AG04449 (cell line): ENCODE measurements at places on chromosomes 1 and 21.
A peak's percentile ranks its signal among the peaks of the same experiment; 100 is the strongest.

DNA sequence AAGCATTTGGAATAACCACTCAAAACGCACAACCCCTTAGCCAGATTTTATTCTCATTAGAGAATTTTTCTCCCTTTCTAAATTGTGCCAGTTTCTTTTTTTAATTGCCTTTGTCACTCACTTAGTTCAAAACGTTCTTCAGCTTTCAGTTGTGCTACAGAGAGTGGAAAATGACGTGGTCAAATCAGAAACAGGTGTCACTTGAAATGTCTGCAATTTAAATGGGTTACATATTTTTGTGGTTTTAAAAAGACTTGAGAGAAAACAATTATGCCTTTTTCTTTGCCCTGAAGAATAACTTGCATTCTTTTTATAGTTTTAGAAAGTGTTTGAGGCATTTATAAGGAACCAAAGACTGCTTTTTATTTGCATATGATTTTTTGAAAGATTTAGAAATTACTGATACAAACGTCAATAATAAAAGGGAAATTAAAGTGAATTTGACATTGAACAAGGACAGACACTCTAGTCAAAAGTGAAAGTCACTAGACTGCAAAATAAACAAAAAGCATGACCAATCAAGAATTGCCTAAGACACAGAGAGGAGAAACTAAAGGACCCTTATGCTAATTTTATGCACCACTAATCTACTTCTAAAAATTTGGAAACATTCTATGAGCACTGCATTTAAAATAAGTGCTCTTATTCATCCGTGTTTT lies 191.0 kb downstream of the TPR start:
- DNase-seq: no peak

- no peak for DNase-seq
These were observed 32.8 kb upstream of the DDR2 start for GRCh38 chr1:162599451-162599850.

GRCh38 chr1:14328685-14329084 lies 269.8 kb upstream of the KAZN start:
- no peak for DNase-seq

GRCh38 chr1:201828820-201829774 lies at the start of gene IPO9:
TSS of gene IPO9 (plus strand) at chr1:201829157. CDS start at chr1:201829210, 53 bp downstream.
- DNase-seq: no peak

DNA sequence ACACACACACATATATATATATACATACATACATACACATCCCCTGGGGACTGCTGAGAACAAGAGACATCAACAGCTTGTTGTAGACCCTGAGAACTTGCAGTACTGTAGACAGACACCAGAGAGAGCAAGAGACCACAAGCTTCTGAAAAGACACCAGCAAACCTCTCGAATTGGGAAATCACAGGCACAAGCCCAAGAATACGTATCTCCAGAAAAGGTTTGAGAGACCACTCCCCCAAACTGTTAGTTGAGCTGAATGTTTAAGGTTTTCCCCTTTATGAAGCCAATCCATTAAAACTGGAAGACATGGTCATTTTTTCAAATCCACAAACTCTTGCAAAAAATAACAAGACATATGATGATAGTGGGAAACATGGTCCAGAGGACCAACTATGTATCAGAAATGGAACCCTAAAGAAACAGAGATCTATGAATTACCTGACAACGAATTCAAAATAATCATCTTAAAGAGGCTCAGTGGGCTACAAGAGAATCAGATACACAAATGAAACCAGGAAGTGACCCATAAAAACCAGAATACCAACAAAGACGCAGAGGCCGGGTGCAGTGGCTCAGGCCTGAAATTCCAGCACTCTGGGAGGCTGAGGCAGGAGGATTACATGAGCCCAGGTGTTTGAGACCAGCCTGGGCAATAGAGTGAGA lies 45.1 kb downstream of the SLC2A1 start:
- DNase-seq: peak; percentile 37

GRCh38 chr1:110243574-110243973 lies 33.5 kb downstream of the KCNC4 start:
- no peak for DNase-seq

GRCh38 chr1:6168947-6169586 lies 11.1 kb downstream of the CHD5 start:
- no peak for DNase-seq

GRCh38 chr1:85334962-85335361 lies 58.5 kb upstream of the BCL10 start:
- DNase-seq: no peak

DNA sequence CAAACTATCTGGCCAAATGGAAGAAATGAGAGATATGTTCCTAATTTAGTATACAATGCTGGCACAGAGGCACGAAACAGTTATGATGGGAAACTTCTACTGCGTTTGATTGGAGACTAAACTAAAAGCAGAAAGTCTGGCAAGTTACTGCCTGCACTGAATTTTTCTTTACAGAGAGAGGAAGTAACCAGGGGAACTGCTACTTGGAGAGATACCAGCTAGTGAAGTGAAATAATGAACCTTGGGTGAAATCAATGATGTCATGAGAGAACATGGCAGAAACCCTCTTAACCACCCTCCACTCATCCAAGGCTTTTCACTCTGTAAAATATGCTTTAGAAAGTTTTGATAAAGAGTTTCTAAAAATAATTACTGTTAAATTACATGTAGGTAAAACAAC lies 29.3 kb downstream of the NIBAN1 start:
- no peak for DNase-seq

- DNase-seq: no peak
These were observed 55.3 kb upstream of the NBPF3 start for GRCh38 chr1:21384620-21385019.

GRCh38 chr1:174942547-174943255 lies 57.0 kb upstream of the CACYBP start:
- DNase-seq: no peak

- no peak for DNase-seq
These were observed 521.1 kb upstream of the BEND5 start for GRCh38 chr1:49297783-49298182.

- DNase-seq: no peak
These were observed 365.4 kb upstream of the DUSP10 start for GRCh38 chr1:222107267-222107666.

GRCh38 chr1:31712630-31713029 lies 8.8 kb upstream of the COL16A1 start:
- peak; percentile 74 for DNase-seq

DNA sequence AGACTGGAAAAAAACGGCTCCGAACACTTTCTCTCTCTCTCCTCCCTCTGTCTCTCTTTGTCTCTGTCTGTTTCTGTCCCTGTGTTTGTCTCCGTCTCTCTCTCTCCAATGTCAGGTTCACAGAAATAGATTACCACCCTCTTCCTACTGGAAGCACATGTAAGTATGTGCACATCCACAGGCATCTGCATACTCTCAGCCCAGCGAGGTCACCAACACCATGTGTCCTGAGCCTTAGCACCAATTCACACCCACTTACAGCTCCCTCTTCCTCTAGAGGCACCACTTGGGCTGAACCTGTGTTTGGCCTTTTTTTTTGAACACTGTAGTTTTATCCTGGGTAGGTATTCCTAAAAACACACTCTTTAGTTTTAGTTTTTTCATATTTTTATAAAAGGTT lies 130.5 kb downstream of the ETS2 start:
- no peak for DNase-seq

GRCh38 chr1:164452549-164452948 lies 106.4 kb upstream of the PBX1 start:
- DNase-seq: no peak

- no peak for DNase-seq
These were observed 35.9 kb upstream of the ZFP69B start for GRCh38 chr1:40414331-40414730.

DNA sequence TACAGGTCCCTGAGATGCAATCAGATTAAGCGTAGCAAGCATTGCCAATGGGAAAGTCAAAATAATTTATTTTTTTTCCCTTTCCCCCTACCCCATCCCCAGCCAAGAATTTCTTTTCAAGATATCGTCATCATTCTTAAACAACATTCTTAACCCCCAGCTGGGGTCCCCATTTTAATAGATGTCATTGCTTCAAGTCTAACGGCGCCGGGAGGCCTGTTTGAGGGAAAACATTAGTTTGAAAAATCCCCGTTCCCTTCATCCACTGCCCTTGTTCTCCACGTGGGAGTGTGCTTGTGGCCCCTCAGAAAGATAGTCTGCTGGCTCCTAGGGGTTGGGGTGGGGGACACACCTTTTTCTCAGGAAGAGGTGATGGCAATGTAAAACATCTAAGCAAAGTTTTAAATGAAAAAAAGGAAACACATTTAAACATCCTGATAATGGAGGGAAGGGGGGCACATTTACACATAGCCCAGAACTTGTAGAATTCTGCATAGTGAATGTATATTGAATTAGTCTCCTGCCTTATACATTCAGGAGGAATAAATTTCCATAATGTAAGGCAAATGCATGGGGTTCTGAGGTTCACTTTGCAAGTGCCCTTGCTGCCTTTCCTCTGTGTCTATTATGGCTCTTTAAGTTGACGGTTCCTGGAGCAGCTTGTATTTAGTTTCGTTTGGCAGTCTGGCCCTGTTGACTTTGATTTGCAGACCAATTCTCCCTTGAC lies 6.8 kb downstream of the TRNP1 start:
- no peak for DNase-seq

GRCh38 chr1:202710070-202711045 lies at the start of gene SYT2:
TSS of gene SYT2 (minus strand) at chr1:202710454. CDS start at chr1:202605772, 104,682 bp downstream.
- no peak for DNase-seq

DNA sequence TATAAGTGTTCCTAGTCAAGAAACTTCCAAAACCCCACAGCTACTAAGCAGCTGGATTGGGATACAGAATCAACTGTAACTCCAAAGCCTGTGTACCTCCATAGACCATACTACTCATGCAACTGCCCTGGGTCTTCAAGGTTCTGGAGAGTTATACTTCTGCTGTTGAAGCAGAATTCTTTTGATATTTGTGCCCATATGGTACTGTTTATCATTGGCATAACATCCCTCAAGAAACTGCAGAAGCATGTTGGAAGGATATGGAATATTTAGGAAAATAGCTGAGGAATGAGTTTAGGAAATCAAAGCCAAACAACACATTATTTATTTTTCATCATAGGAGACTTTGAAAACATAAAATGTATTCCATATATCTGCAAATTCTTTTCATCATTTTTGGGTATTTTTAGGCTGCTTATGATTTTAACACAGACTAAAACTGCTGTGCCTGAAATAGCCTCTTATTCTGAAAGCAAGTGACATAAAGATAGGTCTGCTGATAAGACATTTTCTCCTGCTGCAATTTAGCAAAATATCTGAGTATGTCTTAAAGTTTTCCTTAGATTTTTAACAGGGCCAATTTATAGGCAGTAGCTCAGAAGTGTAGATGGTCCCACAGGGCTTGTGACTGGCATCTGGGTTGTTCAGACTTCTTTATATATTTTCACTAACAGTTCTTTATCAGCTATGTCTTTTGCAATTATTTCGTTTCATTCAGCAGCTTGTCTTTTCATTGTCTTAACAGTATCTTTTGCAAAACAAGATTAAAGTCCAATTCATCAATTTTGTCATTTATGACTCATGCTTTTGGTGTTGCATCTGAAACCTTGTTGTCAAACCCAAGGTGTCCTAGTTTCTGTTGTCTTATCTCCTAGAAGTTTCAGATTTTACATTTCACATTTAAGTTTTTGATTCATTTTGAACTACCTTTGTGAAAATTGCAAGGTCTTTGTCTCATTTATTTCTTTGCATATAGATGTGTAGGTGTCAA lies 41.1 kb upstream of the ZNF124 start:
- no peak for DNase-seq

GRCh38 chr1:54600947-54601721 lies 22.2 kb downstream of the FAM151A start:
- DNase-seq: no peak

DNA sequence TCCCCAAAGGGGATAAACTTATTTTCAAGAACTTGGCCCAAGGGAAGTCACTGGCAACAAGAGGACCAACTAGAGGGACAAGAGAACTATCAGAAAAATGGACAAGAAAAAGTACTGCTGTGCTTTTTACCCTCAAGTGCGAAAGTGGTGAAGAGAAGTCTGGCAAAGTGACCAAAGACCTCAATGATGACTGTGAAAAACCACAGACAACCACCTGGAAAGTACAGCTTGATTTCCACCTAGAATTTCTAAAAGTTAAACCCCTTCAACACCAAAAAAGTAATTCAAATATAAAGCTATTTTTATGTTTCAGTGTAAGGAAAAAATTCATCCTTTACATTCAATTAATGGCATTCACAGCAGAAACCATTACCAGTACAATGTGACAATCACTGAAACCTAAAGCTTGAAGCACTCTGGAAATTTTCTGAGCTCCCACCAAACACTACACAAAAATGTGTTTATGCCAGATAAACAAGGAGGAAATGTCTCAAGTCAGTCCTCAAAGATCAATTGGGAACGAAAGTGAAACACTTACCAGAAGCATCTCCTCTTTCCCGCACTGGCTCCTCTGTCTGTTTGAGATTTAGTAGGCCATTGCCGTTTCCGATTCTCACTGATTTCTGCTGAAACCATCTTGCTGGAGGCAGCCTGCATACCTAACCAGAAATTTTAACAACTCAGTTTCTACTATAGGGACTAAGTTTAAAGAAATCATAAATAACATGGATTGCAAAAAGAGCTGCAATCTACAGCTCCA lies 8.3 kb downstream of the SDE2 start:
- no peak for DNase-seq

DNA sequence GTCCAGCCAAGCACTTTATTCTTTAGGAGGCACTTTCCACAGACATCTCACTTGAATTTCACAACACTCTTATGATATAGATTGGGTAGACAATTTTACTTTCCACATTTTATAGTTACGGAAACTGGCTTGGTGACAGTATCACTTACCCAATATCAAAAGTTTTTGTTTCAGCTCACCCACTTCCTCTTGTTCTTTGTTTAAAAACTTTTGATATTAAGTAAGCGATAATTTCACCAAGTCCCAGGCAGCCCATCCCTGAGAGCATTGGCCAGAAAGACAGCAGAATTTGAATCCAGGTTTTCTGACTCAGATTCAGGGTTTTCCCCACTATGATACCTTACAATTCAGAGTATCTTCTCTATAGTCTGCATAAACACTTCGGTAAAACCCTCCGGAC lies 60.0 kb downstream of the LRIG2 start:
- no peak for DNase-seq

DNA sequence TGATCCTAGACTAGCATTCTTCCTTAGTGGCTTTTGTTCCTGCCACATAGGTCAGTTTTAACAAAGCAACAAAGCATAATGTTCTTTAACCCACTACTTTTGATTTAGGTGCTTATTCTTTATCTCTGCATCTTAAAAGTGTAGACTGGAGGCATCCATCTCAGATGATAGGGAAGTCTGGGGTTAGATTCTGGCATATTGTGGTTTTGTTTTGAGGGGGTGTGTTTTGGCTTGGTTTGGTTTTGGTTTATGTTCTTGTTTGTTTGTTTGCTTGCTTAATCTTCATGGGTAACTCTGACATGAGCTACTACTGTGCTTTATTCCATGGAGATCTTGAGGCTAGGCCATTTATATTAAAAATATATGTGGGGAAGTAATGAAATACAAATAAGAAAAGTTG lies 40.3 kb upstream of the MYOCOS start:
- DNase-seq: no peak
